Lung (tissue), 17 donors: ENCODE measurements at places on chromosomes 16 and 17. TPM values are rescaled to one million over a fixed set of nuclear protein-coding genes. Genes with fewer than 3 reads are reported as not detected.
A peak's percentile ranks its signal among the peaks of the same experiment; 100 is the strongest.

FBXO39 gene
- not detected for polyA plus RNA-seq

TAX1BP3 gene
- 69.7 TPM for polyA plus RNA-seq

DNA sequence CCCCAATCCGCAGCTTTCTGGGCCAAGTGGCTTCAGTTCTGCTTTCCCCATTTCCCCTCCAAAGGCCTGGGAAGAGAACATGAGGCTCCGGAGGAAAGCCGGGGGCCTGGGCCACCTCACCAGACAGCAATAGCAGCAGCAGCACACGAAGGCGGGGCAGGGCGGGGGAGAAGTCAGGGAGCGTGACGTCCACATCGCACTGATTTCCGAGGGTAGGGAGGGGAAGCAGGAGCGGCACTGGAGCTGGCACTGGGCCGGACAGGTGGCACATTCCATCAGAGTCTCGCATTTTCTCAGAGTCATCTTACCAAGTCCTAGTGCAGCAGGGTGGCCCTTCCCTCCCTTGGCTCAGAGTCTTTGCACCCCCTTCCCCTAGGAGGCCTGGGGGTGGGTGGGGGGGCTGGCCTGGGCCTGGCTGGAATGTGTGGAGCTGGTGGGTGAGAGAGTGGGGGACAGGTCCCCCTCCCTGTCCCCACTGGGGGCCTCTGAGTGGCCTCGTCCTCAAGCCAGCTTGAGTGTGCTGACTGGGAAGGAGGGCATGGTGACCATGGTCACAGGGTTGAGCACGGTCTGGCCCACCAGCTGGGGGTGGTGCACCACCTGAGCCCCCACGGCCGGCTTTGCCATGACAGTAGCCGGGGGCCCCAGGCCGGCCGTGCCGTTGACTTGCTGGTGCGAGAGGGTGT is 14.3 kb downstream of the MNT start:
- no peak overlapping the region for H3K27ac ChIP-seq
- H3K27me3 ChIP-seq, result no peaks in the 10 kb centered on the region
- H3K4me1 ChIP-seq, result peaks cover 7% of the 10 kb centered on the region
- no peak overlapping the region for H3K4me3 ChIP-seq
- no peaks in the 10 kb centered on the region for H3K36me3 ChIP-seq
- DNase-seq, result no peak

- H3K27ac ChIP-seq, result no peak overlapping the region
- H3K36me3 ChIP-seq, result no peaks in the 10 kb centered on the region
- no peak overlapping the region for H3K4me3 ChIP-seq
- H3K4me1 ChIP-seq, result peaks cover 13% of the 10 kb centered on the region
Observed at GRCh38 chr17:32871746-32872145, 5.2 kb downstream of the MYO1D start.

GRCh38 chr16:54309341-54309740 is 22.8 kb upstream of the IRX3 start:
- no peaks in the 10 kb centered on the region for H3K4me1 ChIP-seq
- no peak overlapping the region for H3K4me3 ChIP-seq
- DNase-seq, result peak; percentile 62
- H3K27me3 ChIP-seq, result no peaks in the 10 kb centered on the region

DNA sequence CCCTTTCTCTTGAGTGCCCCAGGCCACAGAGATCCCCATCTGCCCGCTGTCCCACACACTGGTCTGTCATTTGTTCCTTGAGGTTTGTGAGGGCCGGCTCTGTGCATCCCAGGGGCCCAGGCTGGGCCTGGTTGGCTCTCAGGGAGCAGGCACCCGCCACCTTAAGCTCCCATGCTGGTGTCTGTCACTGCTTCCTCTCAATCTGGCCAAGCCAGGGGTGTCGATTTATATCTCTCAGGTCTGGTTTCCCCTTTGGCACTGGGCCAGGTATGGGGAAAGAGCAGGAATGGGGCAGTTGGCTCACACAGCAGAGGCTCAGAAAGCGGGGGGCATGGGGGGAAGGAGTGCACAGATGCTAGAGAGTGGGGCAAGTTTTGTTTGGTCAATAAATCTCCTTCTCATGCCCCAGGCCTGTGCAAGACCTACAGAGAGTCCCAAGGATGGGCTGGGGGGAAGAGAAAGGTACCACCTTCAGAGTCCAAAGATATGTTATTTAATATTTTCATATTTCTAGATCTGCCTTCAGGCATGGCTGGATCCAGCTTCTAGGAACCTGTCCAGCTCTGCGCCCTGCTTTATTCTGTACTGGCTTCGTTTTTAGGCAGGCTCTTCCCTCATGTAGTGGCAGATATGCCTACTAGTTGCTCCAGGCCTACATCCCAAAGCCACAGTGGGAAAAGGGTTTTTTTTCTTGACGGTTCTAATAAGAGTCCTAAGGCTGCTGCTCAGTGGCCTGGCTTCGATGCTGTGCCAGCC is 34.3 kb downstream of the IL4R start:
- H3K4me3 ChIP-seq, result no peak overlapping the region
- no peaks in the 10 kb centered on the region for H3K27me3 ChIP-seq
- peak overlapping the region; percentile 28 for H3K27ac ChIP-seq
- no peak for DNase-seq

GRCh38 chr16:74700116-74700437 is 585 bp downstream of the MLKL start:
- peak overlapping the region; percentile 77 for H3K4me3 ChIP-seq
- H3K36me3 ChIP-seq, result no peaks in the 10 kb centered on the region
- H3K4me1 ChIP-seq, result no peaks in the 10 kb centered on the region
- peak overlapping the region; percentile 74 for H3K27ac ChIP-seq
